ENCODE measurements at places on chromosomes 1 and 21.

DNA sequence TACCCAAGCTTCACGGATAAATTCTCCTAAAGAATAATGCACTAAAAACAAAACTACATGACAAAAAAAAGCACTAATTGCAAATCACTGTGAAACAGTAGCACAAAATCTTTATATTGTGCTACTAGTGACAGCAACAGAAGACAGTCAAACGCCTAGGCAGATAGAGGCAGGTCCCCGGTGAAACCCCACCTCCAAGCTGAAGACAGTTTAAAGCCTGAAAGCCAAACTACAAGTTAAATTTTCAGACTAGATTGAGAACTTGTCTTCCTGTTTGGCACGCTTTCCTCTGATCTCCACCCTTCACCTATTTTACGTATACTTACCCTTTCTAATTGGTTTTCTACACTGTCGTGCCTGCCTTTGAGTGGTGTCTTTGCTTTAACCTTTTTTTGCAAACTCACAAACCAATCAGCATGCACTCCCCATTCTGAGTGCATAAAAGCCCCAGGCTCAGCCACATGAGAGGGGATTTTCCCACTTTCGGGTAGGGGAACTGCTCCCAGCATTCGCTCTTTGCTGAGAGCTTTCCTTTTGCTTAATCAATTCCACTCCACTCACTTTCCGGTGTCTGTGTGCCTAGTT is 3.6 kb upstream of the BACH1 start:
- peak; percentile 26 for DNase-seq

DNA sequence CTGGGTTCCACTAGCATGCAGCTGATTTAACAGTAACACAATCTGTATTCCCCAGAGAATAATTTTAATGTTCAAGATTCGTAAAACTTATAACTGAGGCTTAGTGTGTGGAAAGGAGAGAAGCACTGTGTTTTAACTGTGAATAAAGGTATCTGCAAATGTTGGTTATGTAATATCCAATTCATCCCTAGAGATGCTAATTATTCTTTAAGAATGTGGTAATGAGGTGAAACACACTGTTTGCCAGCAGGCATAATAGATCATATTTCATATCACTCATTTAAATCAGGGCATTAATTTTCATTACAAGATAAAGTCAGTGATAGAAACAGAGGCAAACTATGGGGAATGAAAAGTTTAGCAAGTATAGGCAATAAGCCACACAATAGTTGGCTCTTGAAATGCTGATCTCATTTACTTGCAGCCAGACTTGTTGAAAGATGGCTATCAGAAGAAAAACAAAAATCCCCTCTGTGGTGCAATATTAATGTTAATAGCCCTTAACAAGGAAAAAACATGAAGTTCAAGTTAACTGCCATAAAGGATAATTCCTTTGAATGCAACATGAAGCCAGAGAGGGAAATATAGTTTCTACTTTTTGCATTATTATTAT is 33.4 kb downstream of the HMCN1 start:
- DNase-seq: no peak

DNA sequence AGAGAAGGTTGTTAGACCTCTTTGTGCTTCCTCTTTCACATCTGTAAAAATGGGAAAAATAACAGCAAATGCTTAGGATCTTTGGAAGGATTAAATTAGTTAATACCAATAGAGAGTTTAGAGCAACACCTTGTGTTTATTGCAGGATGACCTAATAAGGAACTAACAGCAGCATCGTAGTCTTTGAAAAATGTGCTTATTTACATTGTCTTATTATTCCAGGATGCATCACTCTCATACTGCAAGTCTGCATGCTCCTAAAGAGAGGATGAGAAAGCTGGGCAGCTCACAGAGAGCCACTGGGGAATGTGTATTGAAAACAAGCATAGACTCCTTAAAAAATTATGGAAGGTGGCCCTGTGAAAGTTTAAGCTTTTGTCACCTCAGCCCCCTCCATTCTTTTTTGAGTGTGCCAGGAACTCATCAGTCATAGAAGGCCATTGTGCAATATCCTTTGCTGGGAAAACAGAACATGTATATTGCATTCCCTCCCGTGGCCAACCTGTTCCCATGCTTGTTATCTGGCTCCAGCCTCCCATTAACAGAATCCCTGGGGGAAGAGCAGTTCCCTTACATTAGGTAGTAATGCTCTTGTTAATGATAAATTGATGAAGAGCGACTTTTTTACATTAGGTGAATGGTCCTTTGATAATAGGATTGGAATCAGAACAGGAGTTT is 180.7 kb downstream of the ZNF326 start:
- no peak for DNase-seq

DNA sequence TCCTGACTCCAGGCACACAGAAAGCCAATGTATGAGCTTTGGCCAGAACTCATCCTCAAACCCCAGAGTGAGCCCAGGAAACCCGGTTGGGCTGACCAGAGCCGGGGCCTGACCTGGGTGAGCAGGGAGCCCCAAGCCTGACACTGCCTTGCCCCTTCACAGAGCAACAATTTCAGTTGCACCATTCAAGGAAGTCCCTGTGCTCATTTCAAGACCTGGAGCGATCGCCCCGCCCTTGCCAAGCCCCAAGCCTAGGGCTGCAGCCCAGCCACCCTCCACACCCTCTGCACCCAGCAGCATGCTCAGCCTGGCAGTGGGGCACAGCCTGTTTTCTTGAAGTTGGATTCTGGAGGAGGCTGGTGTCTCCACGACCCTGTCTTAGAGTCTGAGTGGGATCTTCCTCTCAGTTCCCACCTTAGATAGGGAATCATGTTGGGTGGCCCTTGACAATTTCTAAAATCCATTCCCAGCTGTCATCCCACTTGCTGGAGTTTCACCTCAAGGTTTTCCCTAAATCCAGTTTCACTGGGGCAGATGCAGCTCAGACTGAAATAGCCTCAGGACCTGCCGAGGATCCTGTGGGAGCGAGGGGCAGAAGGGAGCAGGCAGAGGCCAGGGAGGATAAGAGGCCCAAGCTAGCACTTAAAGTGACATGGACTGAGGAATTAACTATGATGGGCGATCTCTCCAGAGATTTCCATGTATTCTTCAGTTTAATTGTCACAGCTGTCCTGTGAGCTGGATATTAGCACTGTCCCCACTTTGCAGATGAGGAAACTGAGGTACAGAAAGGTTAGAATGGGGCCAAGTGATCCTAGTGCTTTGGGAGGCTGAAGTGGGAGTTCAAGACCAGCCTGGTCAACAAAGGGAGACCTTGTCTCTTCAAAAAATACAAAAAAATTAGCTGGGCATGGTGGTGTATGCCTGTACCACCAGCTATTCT is 2.5 kb downstream of the NBL1 start:
- DNase-seq: peak; percentile 31

- no peak for DNase-seq
Observed at GRCh38 chr21:42582787-42583476, 69.3 kb downstream of the SLC37A1 start.

- no peak for DNase-seq
Observed at GRCh38 chr1:156877433-156878170, 15.9 kb upstream of the PEAR1 start.

- no peak for DNase-seq
Observed at GRCh38 chr1:169326261-169326955, 41.2 kb downstream of the NME7 start.

DNA sequence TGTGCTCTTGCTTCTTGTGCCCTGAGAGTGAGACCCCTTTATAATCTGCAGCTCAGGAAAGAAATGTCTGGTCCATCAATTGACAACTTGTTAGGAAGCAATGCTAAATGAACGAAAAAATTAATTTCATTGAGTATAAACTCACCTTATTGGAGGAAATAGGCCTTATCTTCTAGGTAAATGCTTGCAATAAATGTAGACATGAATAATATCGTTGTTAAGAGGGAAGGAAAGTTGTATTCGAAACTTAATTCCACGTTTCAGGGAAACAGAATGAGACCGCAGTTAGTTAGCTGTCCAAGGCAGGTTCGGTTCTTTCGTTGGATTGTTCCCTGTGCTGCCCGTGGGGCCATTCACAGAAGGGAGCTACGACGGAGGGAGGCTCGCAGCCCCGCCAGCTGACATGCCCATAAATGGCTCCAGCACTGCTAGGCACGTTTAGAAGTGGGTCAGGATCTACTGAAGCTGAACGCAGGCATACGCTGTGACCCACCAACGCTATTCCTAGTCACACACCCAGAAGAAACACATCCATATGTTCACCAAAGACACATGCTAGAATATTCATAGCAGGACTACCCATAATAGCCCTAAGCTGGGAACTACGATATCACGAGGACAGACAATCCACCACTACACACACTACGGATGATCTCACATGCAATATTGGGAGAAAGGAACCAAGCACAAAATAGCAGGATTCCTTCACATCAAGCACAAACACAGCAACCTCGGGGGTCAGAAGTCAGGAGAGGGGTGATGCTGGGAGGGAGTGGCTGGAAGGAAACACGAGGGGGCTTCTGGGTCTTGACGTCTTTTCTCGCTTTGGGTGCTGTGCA is 56.2 kb upstream of the LBR start:
- DNase-seq: no peak

DNA sequence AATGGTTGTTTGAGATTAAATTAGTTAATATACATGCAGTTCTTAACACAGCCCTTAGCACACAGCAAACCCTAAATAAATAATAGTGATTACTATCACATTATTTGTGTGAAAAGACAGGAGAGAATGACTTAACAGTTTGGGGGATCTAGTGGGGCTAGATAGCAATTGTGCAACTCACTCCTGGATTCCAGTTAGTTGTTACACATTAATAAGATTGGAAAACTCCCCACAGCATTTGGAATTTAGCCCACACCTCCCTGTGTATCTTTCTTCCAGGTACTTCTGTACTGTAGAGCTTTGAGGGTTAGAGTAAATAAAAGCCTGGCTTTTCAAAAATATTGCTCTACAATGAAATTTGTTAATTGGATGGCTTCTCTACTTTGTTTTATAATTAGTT is 93.2 kb downstream of the KCTD3 start:
- DNase-seq: no peak

DNA sequence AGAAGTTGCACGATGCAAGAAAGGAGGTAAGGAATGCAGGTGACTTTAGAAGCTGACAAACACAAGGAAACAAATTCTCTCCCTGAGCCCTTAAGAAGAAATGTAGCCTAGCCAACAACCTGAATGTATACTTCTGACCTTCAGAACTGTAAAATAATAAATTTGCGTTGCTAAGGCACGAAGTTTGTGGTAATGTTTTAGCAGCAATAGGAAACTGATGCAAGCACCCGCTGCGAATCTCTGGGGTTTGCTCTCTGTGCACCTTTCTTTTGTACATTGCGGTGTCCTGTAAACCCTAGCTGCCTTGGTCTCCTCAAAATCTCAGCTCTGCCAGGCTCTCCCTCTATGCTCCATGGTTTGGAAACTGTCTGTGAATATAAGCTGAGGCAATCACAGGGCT is 15.1 kb downstream of the CD53 start:
- no peak for DNase-seq

GRCh38 chr1:207145401-207146058 is 41.5 kb downstream of the C4BPA start:
- DNase-seq: no peak

GRCh38 chr21:32702702-32703101 is 25.1 kb downstream of the SYNJ1 start:
- no peak for DNase-seq

DNA sequence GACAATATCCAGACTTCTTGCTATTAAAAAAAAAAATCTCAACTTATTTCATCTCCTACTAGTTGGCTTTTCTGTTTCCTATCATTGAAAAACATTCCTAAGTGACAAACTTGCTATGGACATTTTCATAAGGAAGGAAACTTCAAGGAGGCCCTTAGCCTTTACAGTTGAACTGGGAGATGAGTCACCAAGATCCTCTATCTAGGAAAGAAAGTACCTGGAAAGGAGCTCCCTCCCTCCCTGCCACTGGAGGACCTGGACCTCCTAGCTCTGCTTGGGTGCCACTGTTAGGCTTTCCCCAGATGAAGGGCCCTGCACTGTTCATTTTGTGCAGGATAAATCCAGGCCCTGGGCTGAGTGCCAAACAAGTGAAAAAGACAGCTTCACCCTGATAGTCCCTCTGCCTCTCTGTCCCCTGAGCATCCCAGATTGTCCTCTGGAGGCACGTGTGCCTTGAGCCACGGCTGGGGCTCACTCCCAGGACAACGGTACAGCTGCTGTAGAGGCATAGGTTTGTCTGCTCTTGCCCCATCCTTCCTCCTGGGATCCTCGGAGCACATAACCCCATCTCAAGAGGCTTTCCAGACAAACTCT is 40.2 kb upstream of the SOX13 start:
- no peak for DNase-seq

- DNase-seq: no peak
Observed at GRCh38 chr21:32089766-32090165, 189.1 kb downstream of the MIS18A start.

DNA sequence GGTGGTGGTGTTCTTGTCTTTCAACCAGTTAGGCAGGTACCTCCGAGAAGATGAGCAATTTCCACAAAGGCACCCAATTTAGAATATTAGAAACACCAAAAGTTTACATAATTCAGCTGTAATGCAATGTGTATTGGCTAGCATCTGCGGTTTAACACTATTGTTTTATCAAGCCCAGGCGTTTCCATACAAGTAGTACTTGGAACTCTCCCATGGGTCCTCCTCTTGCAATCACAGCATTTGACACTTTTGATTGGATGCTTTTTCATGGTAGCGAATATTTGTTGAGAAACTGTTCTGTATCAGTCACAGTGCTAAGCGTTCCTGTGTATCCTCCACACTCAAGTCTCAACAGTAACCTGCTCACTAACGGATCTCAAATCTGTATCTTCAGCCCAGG is 20.1 kb upstream of the MAP1LC3C start:
- DNase-seq: no peak

- DNase-seq: no peak
Observed at GRCh38 chr1:175195798-175196197, 3.2 kb upstream of the KIAA0040 start.

- DNase-seq: no peak
Observed at GRCh38 chr1:27795601-27796000, 22.6 kb downstream of the STX12 start.

- no peak for DNase-seq
Observed at GRCh38 chr1:219801156-219801820, 127.1 kb downstream of the SLC30A10 start.

DNA sequence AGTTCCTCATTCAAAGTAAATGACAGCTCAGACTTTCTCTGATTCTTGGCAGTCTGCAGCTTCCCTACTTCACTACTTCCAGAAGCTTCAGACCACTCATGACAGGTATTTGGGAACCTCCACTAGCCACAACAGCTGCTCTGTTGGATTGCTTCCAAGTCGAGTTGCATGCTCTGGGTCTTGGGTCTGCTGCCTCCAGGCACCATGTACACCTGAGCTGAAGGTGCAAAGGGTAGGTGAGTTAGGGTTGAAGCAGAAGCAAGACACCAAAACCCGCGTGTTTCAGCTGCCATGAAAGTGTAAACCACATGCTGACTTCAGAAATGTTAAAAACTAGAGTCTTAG is 62.7 kb downstream of the ZNF684 start:
- DNase-seq: no peak

- no peak for DNase-seq
Observed at GRCh38 chr1:61441723-61442262, 283.1 kb downstream of the TM2D1 start.

GRCh38 chr21:45630876-45631275 is 12.6 kb upstream of the PCBP3 start:
- no peak for DNase-seq
